Stimulated activated CD4-positive, alpha-beta T cell treated with anti-CD3 and anti-CD28 coated beads, Interleukin-15, amount 100 ng/mL, for 48 hours (primary cell): ENCODE measurements at places on chromosomes 5 and 9.

GRCh38 chr5:19555436-19555835 lies 432.6 kb downstream of the CDH18 start:
- no peak for DNase-seq

DNA sequence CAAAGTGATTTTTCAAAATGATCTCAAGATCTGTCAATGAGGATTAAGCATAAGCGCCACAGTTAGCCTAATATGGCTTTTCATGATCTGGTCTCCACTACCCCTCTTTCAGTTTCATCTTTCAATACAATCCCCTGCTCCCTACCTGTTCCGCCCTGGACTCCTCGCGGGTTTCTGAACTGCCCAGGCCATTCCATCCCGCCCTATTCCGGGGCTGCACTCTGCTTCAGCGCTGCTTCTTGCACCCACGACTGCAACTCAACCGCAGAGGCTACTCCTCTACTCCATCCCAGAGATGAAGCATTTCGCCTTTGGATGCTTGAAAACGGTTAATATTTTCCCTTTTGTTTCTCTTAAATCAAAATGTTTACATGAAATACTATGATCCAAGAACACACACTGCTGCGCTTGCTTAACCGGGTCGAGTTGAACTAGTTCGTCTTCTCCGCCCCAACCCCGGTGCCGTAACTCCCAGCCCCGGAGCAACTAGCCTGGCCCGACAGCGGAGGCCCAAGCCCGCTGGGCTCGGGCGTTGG lies 716 bp upstream of the OTULIN start:
- DNase-seq: no peak

- no peak for DNase-seq
These were observed 491.0 kb upstream of the CLINT1 start for GRCh38 chr5:158349987-158350386.

- DNase-seq: no peak
These were observed 254.1 kb upstream of the ACTBL2 start for GRCh38 chr5:57736716-57737115.

DNA sequence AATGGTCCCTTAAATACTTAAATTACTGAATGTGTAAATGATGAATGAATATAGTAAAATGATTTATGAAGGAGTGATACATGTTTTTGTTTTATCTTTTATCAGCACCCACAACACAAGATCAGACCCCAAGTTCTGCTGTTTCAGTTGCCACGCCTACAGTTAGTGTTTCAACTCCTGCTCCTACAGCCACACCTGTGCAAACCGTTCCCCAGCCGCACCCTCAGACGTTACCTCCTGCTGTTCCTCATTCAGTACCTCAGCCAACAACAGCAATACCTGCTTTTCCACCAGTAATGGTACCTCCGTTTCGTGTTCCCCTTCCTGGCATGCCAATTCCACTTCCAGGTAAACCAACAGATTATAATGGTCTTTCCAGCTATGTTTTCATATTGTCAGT lies 16.3 kb downstream of the TCERG1 start:
- DNase-seq: no peak

GRCh38 chr5:59777028-59777427 lies 116.5 kb downstream of the PDE4D start:
- DNase-seq: no peak

DNA sequence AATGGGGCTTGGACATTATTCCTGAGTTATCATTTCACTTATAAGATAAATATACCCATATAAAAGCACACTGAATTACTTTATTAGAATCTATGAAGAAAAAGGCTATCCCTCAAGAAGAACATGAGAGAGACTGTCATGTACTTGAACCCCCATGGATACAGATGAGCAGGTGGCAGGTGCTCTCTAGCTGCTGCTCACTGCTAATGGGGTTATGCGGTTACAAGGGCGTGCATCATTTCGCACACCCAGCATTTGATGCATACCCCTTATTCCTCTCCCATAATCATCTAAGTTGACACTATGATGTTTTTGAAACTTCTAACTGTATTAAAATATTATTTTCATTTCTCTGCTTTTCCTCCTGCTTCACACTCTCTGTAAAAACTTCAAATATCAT lies 16.4 kb downstream of the ITK start:
- DNase-seq: no peak

GRCh38 chr5:31863991-31864411 lies 225.1 kb downstream of the PDZD2 start:
- DNase-seq: no peak

DNA sequence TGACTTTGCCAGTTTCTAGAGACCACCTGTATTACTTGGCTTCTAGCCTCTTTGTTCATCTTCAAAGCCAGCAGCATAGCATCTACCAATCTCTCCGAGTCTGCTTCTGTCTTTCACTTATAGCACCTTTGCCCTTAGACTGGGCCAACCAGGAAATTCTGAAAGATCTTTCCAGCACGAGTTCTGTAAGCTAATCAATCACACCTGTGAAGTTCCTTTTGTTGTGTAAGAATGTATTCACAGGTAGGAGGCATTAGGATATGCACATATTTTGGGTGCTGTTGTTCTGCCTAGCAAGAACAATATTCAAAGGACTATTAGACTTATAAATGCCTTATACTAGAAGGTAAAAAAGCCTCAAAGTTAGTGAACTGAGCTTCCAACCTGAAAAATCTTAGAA lies 232.1 kb downstream of the CDH12 start:
- DNase-seq: no peak

GRCh38 chr5:151141535-151141934 lies 16.0 kb downstream of the ANXA6 start:
- DNase-seq: peak; percentile 21

- DNase-seq: no peak
These were observed 3.9 kb downstream of the NIPAL4 start for GRCh38 chr5:157463621-157464518.
